ENCODE measurements at places on chromosomes 2 and 18.

GRCh38 chr2:158905784-158906183 lies 62.7 kb upstream of the TANC1 start:
- no peak for DNase-seq

GRCh38 chr2:7748717-7749415 lies 831.7 kb downstream of the RNF144A start:
- no peak for DNase-seq

GRCh38 chr2:160869411-160869810 lies 290.8 kb upstream of the TANK start:
- DNase-seq, result no peak

DNA sequence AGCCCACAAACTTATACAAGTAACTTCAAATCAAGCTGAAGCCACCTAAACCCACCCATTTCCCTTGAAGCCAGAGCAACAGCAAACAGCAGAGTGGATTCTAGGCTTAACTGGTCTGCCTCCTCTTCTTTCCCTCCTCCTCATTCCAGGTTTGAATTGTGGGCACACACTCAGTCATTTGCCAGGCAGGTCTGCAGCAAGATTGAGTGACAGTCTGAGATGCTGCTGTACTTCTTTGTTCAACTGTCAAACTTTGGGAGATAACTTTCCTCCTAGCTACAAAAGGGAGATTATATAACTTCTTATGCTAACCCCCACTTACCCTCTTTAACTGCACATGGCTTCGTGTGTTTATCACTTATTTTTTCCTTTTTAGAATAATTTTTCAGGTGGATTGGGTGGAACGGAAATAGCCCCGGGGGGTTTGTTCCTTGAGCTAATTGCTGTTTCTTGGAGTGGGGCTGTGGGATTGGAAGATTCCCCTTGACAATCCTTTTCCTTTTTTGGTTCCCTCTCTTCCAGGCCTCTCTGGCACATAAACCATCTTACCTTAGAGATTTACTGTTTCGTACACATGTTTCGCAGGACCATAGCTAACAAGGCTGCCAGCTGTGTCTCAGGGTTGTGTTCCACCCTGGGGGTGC lies 55.0 kb downstream of the RNF144A start:
- DNase-seq, result no peak

DNA sequence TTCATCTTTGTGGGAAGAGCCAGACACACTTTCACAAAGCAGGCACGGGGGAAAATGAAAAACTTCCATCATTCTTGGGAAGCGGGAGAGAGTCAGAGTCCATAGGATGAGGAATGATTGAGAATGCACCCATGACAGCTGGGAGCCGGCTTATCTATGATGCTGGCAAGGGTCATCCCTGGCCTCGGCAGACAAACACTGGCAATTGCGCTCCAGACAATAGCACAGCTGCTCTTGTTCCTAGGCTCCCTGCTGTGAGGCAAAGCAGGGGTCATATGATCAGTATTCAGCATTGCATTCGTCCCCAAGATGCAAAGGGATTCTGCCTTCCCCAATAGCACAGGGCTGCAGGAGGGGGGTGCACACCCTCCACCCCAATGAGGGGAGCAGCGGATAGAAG lies 33.0 kb downstream of the CYRIA start:
- no peak for DNase-seq

- DNase-seq, result no peak
These were observed 9.5 kb upstream of the KCNG3 start for GRCh38 chr2:42503291-42503690.

DNA sequence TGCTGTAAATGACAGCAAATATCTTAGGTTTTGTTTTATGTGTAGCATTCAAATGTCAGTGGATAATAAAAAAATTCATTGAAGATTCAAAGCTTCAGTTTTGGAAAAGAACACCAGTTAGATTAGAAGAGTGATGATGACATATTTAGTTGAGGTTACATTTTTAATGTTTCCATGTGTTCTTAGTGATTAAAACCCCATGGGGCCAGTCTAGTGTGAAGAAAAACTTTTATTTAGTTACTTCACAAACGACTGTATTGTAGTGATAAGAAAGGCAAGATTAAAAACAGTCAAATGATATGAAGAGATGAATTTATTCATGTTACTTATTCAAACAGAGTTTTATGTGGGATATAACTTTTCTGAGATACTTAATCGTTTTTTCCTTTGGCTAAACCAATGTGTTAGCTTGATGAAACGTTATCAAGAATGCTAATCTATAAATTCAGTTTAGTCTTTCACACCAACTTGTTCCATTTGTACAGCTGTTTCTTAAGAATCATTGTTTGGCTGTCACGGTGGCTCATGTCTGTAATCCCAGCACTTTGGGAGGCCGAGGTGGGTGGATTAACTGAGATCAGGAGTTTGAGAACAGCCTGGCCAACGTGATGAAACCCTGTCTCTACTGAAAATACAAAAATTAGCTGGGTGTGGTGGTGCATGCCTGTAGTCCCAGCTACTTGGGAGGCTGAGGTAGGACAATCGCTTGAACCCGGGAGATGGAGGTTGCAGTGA lies 11.6 kb downstream of the BMPR2 start:
- no peak for DNase-seq

GRCh38 chr2:129733579-129733978 lies 245.9 kb upstream of the RAB6C start:
- DNase-seq, result no peak

- no peak for DNase-seq
These were observed 2.9 kb downstream of the CASP10 start for GRCh38 chr2:201185863-201186262.

DNA sequence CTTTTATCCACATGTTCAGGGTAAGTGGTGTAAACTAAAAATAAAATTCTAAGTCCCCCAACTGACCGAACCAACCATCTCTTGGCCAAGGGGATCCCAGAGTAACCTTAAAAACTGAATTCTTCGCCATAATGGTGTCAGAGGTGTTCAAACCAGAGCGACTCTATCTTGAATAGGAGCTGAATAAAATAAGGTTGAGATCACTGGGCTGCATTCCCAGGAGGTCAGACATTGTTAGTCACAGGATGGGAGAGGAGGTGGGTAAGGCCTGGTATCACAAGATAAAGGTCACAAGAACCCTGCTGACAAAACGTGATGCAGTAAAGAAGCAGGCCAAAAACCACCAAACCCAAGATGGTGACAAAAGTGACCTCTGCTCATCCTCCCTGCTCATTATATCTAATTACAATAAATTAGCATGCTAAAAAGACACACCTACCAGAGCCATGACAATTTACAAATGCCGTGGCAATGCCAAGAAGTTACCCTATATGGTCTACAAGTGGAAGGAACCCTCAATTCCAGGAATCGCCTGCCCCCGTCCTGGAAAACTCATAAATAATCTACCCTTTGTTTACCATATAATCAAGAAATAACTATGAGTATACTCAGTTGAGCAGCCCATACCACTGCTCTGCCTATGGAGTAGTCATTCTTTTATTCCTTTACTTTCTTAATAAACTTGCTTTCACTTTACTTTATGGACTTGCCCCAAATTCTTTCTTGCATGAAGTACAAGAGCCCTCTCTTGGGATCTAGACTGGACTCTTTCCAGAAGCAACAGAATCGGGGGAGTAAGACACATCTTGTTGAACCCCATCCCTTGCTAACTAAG lies 302.4 kb downstream of the STK39 start:
- DNase-seq, result no peak

- DNase-seq, result no peak
These were observed 487.4 kb upstream of the ZEB2 start for GRCh38 chr2:145007093-145007959.

DNA sequence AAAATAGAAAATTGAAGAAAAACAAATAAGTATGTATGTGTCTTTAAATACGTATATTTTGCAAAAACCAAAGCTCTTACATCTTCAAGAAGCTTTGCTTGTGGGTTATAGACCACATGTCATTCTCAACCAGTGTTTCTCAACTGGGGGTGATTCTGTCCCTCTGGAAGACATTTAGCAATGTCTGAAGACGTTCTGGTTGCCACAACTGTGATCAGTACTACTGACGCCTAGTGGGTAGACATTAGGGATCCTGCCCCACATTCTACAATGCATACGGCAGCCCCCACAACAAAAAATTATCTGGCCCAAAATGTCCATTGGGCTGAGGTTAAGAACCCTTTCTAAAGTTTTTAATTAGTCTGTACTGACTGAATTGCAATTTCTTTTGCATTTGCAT lies 48.4 kb downstream of the UNC50 start:
- DNase-seq, result no peak

DNA sequence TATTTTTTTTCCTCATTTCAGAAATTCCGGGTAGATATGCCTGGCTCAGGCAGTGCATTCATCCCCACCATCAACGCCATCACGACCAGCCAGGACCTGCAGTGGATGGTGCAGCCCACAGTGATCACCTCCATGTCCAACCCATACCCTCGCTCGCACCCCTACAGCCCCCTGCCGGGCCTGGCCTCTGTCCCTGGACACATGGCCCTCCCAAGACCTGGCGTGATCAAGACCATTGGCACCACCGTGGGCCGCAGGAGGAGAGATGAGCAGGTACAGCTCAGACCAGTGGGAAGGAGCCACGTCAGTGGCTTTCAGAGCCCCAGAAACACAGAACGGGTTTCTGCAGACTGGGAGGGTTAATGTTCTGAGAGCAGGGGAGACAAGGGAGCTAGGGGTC lies 11.4 kb downstream of the FOSL2 start:
- DNase-seq, result no peak

- no peak for DNase-seq
These were observed 24.6 kb upstream of the INO80C start for GRCh38 chr18:35522130-35522959.

Measured in stimulated activated CD4-positive, alpha-beta T cell treated with anti-CD3 and anti-CD28 coated beads, Interleukin-4, amount 100 ng/mL, for 1 hour (primary cell).